ENCODE measurements at places on chromosomes 2 and 18. TPM values are rescaled to one million over a fixed set of nuclear protein-coding genes. Genes with fewer than 3 reads are reported as not detected.

DNA sequence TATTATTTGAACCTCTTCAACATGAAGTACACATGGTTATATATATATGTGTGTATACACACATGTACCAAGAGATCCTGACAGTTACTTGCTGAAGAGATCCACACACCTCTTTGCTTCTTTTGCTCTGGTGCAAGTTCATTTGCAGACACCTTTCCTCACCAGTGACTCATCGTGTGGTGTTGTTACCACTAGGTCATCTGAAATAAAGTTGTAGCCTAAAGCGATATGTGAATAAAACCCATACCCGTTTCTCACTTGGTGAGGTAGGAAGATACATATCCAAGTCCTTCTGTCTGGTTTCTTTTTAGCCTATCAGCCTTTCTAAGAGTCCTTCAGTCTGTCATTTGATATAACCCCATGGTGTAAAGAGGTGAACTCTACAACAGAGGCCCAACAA lies 379.4 kb upstream of the RAB12 start:
- no peak for DNase-seq

- no peak for DNase-seq
Observed at GRCh38 chr2:147094077-147094476, 750.8 kb upstream of the ACVR2A start.

GRCh38 chr2:31147645-31148044 lies 9.4 kb upstream of the GALNT14 start:
- DNase-seq, result no peak

The RBM44 gene
- 0.27 TPM for total RNA-seq

GRCh38 chr18:30328839-30329238 lies 713.7 kb downstream of the DSC3 start:
- DNase-seq, result no peak

All from left ventricle myocardium inferior (tissue), 1 donor.